HFFc6 (cell line): ENCODE measurements at places on chromosomes 16 and 17. TPM values are rescaled to one million over a fixed set of nuclear protein-coding genes. Genes with fewer than 3 reads are reported as not detected.

Gene CDH8
- not detected in 2 replicates for total RNA-seq

- peak overlapping the region; percentile 64 for H3K4me3 ChIP-seq
- no peaks in the 10 kb centered on the region for H3K27me3 ChIP-seq
- DNase-seq = peak; percentile 96
- H3K27ac ChIP-seq = peak overlapping the region; percentile 85
- peaks cover 35% of the 10 kb centered on the region for H3K4me1 ChIP-seq
- H3K36me3 ChIP-seq = peaks cover 9% of the 10 kb centered on the region
Observed at GRCh38 chr16:15482068-15482747, 47.8 kb downstream of the BMERB1 start.

GRCh38 chr17:50830994-50831393 is 4.4 kb upstream of the WFIKKN2 start:
- no peak overlapping the region for H3K4me3 ChIP-seq
- H3K4me1 ChIP-seq = peaks cover 9% of the 10 kb centered on the region
- DNase-seq = no peak
- H3K27ac ChIP-seq = no peak overlapping the region
- no peaks in the 10 kb centered on the region for H3K36me3 ChIP-seq

- DNase-seq = no peak
- peaks cover 28% of the 10 kb centered on the region for H3K4me1 ChIP-seq
- peak overlapping the region; percentile 87 for H3K4me3 ChIP-seq
- peaks cover 12% of the 10 kb centered on the region; the same call in 1 of the 2 replicates for H3K36me3 ChIP-seq
Observed at GRCh38 chr16:30875871-30876801, 17.7 kb downstream of the BCL7C start.

- H3K27me3 ChIP-seq = no peaks in the 10 kb centered on the region; the same call in none of the 2 replicates
- no peak overlapping the region for H3K4me3 ChIP-seq
- no peaks in the 10 kb centered on the region for H3K4me1 ChIP-seq
- no peak for DNase-seq
- H3K27ac ChIP-seq = no peak overlapping the region
Observed at GRCh38 chr16:13038591-13038990, 137.2 kb downstream of the SHISA9 start.

- H3K36me3 ChIP-seq = no peaks in the 10 kb centered on the region
- no peak for DNase-seq
- H3K4me1 ChIP-seq = no peaks in the 10 kb centered on the region
- H3K27me3 ChIP-seq = no peaks in the 10 kb centered on the region; the same call in 1 of the 2 replicates
Observed at GRCh38 chr16:77043076-77043475, 147.9 kb upstream of the MON1B start.

GRCh38 chr16:89104930-89105571 is 11.4 kb downstream of the ACSF3 start:
- H3K36me3 ChIP-seq = peaks cover 8% of the 10 kb centered on the region
- no peaks in the 10 kb centered on the region for H3K4me1 ChIP-seq
- H3K27ac ChIP-seq = no peak overlapping the region
- peaks cover 2% of the 10 kb centered on the region; the same call in 1 of the 2 replicates for H3K27me3 ChIP-seq

DNA sequence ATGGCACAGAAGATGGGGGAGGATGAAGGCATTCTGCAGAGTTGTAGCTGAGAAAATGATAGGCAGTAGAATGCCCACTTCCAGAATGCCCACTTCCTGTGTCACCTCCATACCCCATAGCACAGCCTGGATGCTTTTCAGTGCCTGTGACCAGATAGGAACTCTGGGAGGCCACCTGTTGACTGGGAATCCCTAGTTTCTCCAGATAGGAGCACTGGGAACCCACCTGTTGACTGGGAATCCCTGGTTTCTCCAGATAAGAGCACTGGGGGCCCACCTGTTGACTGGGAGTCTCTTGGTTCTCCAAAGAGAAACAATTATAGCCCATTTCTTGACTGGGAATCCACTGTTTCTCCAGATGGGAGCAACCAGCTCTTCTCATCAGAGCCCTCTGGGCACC is 11.6 kb downstream of the CPHXL start:
- peaks cover 2% of the 10 kb centered on the region for H3K27me3 ChIP-seq
- no peaks in the 10 kb centered on the region for H3K36me3 ChIP-seq
- H3K4me1 ChIP-seq = no peaks in the 10 kb centered on the region
- H3K4me3 ChIP-seq = no peak overlapping the region
- H3K27ac ChIP-seq = no peak overlapping the region
- no peak for DNase-seq
